ENCODE measurements at places on chromosomes 13 and 19. TPM values are rescaled to one million over a fixed set of nuclear protein-coding genes. Genes with fewer than 3 reads are reported as not detected.

DNA sequence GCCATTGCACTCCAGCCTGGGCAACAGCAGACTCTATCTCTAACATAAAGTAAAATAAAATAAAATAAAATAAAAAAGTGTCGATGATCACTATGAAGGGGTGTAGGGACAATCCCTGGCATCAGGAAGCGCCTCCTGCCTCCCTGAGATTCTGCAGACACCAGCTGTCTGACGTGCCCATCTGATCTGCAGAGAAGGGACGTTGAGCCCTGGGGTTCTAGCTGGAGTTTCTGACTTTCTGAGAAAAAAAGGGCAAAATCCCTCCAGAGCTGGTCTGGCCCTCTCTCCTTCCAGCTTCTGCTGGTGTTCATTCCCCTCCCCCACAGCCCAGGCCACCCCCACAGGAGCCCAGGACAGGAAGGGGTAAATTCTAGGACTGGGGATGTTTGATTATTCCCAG, 2.4 kb upstream of the ADGRE5 start:
- H3K36me3 ChIP-seq: no peaks in the 10 kb centered on the region
- no peak for DNase-seq
- H3K4me3 ChIP-seq: no peak overlapping the region
- no peaks in the 10 kb centered on the region for H3K4me1 ChIP-seq
- no peaks in the 10 kb centered on the region for H3K27me3 ChIP-seq

GRCh38 chr19:45971260-45971902, 2.3 kb downstream of the NOVA2 start:
- no peak for DNase-seq
- no peak overlapping the region for H3K4me3 ChIP-seq
- H3K4me1 ChIP-seq: no peaks in the 10 kb centered on the region
- H3K27me3 ChIP-seq: peaks cover 25% of the 10 kb centered on the region
- H3K36me3 ChIP-seq: no peaks in the 10 kb centered on the region

- no peaks in the 10 kb centered on the region for H3K27me3 ChIP-seq
- H3K27ac ChIP-seq: peak overlapping the region; percentile 97
- peaks cover 22% of the 10 kb centered on the region for H3K36me3 ChIP-seq
- H3K4me3 ChIP-seq: peak overlapping the region; percentile 99
- H3K4me1 ChIP-seq: peaks cover 27% of the 10 kb centered on the region
Measured at GRCh38 chr19:39405958-39406655, 540 bp upstream of the ZFP36 start.

The ELAVL3 gene
- 0.22 TPM for total RNA-seq

GRCh38 chr19:35487656-35488182, 2.5 kb downstream of the KRTDAP start:
- peaks cover 2% of the 10 kb centered on the region for H3K27me3 ChIP-seq
- H3K4me1 ChIP-seq: no peaks in the 10 kb centered on the region
- H3K36me3 ChIP-seq: no peaks in the 10 kb centered on the region
- no peak overlapping the region for H3K27ac ChIP-seq
- H3K4me3 ChIP-seq: no peak overlapping the region
- no peak for DNase-seq

The SEMA6B gene
- total RNA-seq: 17.7 TPM

DNA sequence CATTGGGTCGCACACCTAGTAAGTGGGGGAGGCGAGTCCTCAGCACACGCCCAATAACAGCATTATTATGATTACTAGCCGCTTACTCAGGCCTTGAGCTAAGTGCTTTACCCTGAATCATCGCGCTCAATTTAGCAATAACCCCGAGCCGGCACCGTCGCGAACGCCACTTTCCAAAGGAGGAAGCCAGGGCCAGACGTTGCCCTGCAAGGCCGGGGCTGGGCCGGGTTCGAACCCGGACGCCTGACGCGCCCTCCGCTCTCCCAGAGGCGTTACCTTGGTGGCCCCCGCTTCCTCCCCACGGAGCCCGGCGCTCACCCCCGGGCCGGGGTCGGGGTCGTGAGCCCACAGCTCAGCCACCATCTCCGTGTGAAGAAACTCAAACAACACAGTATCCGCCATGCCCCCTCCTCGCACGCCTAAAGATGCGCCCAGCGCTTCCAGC, at the start of gene TRAPPC6A:
TRAPPC6A (minus strand) TSS at position 421 of the 445 bp plus-strand sequence; CDS start at position 402, 19 bp downstream.
- H3K27ac ChIP-seq: peak within 1 kb of the TSS; percentile 91
- peak within 1 kb of the TSS; percentile 92 for H3K4me3 ChIP-seq
- H3K27me3 ChIP-seq: no peaks in the 10 kb centered on the region
- H3K4me1 ChIP-seq: no peaks in the 10 kb centered on the region

GRCh38 chr19:31353833-31354232, 4.6 kb upstream of the TSHZ3 start:
- peaks cover 55% of the 10 kb centered on the region for H3K27me3 ChIP-seq
- H3K36me3 ChIP-seq: no peaks in the 10 kb centered on the region
- no peak for DNase-seq
- H3K4me1 ChIP-seq: peaks cover 6% of the 10 kb centered on the region
- no peak overlapping the region for H3K4me3 ChIP-seq
- H3K27ac ChIP-seq: no peak overlapping the region

DNA sequence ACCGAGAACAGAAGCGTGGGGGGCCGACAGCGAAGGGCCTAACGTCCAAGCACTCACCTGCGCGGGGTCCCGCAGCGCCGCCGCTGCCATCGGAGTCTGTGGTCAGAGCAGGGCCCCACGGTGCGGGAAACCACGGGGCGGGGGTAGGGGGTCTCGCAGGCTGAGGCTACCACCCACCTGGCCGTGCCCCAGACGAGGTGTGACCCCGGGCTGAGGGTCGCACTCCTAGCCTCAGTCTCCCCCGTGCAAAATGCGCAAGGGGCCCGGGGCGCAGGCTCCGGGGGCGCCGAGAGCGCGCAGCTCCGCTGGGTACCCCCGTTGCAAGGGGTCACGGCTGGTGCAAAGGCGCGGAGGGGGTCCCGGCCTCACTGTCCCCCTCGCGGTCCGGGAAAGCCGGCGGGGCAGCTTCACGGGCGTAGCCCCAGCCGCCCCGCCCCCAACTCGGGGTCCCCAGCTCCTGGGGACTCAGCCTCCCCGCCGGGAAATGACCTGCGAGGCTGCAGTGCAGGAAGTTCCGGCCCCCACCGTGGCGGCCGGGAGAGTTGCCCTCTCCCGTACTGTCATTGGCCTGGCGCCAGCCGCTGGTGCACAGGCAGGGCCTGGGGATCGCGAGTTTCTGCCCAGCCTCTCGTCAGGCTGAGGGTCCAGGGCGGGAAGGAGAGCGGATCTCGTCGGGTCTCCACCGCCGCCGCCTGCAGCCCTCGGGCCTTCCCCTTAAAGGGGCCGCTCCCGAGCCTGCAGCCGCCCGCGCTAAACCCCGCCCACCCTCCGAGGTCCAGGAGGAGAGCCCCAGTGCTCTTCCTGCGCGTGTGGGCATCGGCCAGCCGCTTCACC, at the start of gene ZNF792:
ZNF792 (minus strand) TSS at position 657 of the 834 bp plus-strand sequence; CDS start at position 90, 567 bp downstream.
- peak; percentile 89 for DNase-seq
- no peaks in the 10 kb centered on the region for H3K4me1 ChIP-seq
- peaks cover 5% of the 10 kb centered on the region for H3K36me3 ChIP-seq
- H3K4me3 ChIP-seq: peak within 1 kb of the TSS; percentile 81
- peak within 1 kb of the TSS; percentile 9 for H3K27ac ChIP-seq
- H3K27me3 ChIP-seq: no peaks in the 10 kb centered on the region

DNA sequence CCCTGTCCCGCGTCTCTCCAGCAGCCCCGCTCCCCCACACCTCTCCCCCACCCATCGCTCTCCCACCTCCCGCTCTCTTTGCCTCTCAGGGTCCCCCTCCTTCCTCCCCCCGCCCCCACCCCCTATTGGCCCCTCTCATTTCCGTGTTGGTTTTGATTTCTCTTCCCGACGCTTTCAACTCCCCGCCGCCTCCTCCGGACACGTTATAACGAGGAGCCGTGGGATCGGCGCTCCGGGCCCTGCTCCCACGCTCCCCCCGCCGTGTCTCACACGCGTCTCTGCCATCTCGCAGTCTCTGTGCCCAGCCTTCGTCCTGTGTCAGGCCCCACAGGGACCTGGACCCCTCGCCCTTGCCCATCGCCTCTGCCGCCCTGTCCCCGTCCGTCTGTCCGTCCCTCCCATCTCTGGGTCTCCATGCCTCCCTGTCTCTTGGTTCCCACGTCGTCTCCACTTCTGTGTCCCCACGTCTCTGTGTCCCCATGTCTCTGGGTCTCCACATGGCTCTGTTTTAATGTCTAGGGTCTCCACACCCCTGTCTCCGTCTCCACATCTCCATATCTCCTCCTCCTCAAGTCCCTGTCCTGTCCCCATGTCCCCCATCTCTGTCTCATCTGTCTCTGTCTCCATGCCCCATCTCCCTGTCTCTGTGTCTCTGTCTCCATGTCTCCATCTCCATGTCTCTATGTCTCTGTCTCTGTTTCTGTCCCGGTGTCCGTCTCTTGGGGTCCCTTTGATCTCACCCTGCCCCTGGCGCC, 13.1 kb downstream of the ERFL start:
- no peaks in the 10 kb centered on the region for H3K4me1 ChIP-seq
- peak; percentile 26 for DNase-seq
- H3K36me3 ChIP-seq: no peaks in the 10 kb centered on the region
- H3K27ac ChIP-seq: no peak overlapping the region

The CEACAM1 gene
- total RNA-seq: 33.1 TPM

The DNAAF3 gene
- 11.4 TPM for total RNA-seq

- DNase-seq: no peak
- H3K27me3 ChIP-seq: no peaks in the 10 kb centered on the region
- peaks cover 29% of the 10 kb centered on the region for H3K4me1 ChIP-seq
- H3K36me3 ChIP-seq: no peaks in the 10 kb centered on the region
Measured at GRCh38 chr13:33191425-33192210, 93.9 kb downstream of the STARD13 start.

DNA sequence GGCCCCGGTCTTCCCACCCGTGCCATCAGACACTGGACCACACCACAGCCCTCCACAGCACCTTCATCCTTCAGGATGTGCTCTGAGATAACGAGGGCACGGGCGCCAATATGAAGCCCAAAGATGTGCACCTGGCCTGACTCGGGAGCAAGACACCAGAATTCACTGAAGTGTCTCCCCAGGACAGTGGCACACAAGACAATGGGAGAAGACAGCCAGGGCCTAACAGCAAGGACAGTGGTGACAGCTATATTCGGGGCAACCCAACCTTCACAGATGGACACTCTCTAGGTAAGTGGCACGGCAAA, 7.2 kb downstream of the DDX39A start:
- peaks cover 20% of the 10 kb centered on the region for H3K4me1 ChIP-seq
- peaks cover 14% of the 10 kb centered on the region for H3K36me3 ChIP-seq
- no peaks in the 10 kb centered on the region for H3K27me3 ChIP-seq
- H3K4me3 ChIP-seq: no peak overlapping the region

The ZNF383 gene
- 11.5 TPM for total RNA-seq

The KLK14 gene
- total RNA-seq: 0.22 TPM

- H3K27me3 ChIP-seq: no peaks in the 10 kb centered on the region
- peaks cover 72% of the 10 kb centered on the region for H3K36me3 ChIP-seq
- H3K4me3 ChIP-seq: no peak overlapping the region
- H3K4me1 ChIP-seq: no peaks in the 10 kb centered on the region
- H3K27ac ChIP-seq: no peak overlapping the region
Measured at GRCh38 chr13:114248011-114248410, 13.3 kb downstream of the CDC16 start.

DNA sequence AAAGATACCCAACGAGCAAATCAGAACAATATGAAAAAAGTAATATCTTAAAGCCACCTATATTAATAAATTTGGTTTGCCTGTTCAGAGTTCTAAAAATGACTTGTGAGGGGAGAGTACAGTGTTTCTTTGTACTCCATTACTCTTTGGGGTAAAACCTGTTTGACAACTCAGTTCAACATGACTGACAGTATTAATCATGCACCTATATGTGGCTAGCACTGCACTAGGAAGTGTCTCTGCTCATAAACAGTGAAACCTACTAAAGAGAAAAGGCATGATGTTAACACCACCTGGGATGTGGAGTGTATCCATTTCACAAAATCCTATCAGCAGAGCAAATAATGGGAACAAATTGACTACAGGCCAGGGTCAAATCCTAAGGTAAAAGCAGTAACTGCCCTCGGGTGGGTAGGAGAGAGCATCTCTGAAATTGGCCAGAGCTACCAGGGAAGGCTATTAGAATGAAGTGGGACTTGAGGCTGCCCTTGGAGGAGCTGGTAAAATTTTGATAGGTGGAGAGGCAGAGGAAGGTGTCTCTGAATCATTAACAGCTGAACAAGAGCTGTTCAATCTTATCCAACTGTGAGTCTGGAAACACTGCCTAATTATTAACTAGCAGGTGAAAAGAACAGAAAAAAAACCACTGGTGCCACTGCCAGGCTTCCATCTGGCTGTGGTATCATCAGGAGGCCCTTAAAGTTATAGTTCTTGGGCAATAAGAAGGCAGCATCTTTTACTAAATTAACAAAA, 365.1 kb downstream of the DNAJC15 start:
- DNase-seq: peak; percentile 11
- H3K27ac ChIP-seq: peak overlapping the region; percentile 51
- H3K4me3 ChIP-seq: no peak overlapping the region
- peaks cover 7% of the 10 kb centered on the region for H3K4me1 ChIP-seq

The CEACAM3 gene
- 0.69 TPM for total RNA-seq

The IGFL2 gene
- not detected for total RNA-seq

- H3K4me3 ChIP-seq: no peak overlapping the region
- no peaks in the 10 kb centered on the region for H3K36me3 ChIP-seq
- DNase-seq: no peak
- H3K4me1 ChIP-seq: no peaks in the 10 kb centered on the region
Measured at GRCh38 chr13:112064222-112064621, 2.7 kb upstream of the SOX1 start.

The GPR12 gene
- total RNA-seq: not detected

GRCh38 chr13:91045351-91046034, 302.0 kb upstream of the MIR17HG start:
- no peaks in the 10 kb centered on the region for H3K27me3 ChIP-seq
- H3K36me3 ChIP-seq: no peaks in the 10 kb centered on the region
- H3K4me3 ChIP-seq: no peak overlapping the region
- no peak overlapping the region for H3K27ac ChIP-seq

The ICAM5 gene
- 2.9 TPM for total RNA-seq

- H3K27ac ChIP-seq: no peak overlapping the region
- no peak overlapping the region for H3K4me3 ChIP-seq
- no peaks in the 10 kb centered on the region for H3K4me1 ChIP-seq
- no peaks in the 10 kb centered on the region for H3K36me3 ChIP-seq
- H3K27me3 ChIP-seq: no peaks in the 10 kb centered on the region
Measured at GRCh38 chr19:56131651-56132050, 9.4 kb upstream of the ZNF444 start.

The GPR4 gene
- total RNA-seq: 9.7 TPM

The RFXANK gene
- total RNA-seq: 70.7 TPM

The ZNF581 gene
- 23.6 TPM for total RNA-seq

GRCh38 chr13:105972811-105973590, 562.5 kb downstream of the EFNB2 start:
- DNase-seq: peak; percentile 40
- H3K36me3 ChIP-seq: no peaks in the 10 kb centered on the region
- no peak overlapping the region for H3K27ac ChIP-seq
- H3K4me3 ChIP-seq: no peak overlapping the region
- no peaks in the 10 kb centered on the region for H3K27me3 ChIP-seq

The PEG3 gene
- 8.7 TPM for total RNA-seq

The IZUMO2 gene
- not detected for total RNA-seq

The METTL21C gene
- not detected for total RNA-seq

Data from kidney (tissue), 22 donors.